Activated effector memory CD4-positive, alpha-beta T cell treated with Interleukin-2 at 50 U/mL for 16 hours (primary cell): ENCODE measurements at places on chromosomes 5 and 9.

DNA sequence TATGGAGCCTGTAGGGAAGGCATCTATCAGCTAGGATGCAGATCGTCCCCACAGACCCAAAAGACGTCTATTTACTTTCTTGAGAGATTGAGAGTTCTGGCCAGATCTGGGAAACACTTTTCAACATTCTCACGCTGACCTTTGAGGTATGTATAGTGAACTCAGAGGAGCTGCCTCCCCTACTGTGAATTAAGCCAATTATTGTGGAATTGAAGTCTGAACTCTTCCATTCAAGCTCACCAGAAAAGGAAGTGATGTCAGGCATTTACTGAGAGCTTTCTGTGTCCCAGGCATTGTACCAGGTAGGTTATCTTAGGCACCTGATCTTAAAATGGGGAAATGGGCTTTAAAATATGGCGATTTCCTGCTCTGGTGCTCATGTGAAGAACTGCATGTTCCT is 136.5 kb downstream of the SV2C start:
- DNase-seq: no peak

DNA sequence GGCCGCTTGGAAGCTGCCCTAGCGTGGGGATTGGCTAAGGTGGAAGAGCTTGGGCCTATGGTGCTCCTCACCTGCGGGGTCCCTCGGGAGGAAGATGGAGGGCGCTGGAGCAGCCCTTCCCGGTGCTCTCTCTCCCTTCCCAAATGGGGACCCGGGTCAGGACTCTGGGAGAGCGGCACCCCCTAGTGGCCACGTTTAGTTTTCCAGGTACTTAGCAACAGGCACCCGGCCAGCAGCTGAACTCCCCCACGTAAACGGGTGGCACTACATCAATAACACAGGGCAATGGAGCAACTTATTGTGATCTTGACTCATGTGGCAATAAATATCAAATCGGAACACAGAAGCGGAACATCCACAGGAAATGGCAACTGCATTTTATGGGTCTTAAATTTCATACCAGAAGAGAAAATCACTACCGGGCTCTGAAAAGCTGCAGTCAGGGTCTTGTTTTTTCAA is 316.6 kb downstream of the AGTPBP1 start:
- no peak for DNase-seq

- no peak for DNase-seq
Measured at GRCh38 chr9:109574061-109574882, 76.2 kb upstream of the PTPN3 start.

DNA sequence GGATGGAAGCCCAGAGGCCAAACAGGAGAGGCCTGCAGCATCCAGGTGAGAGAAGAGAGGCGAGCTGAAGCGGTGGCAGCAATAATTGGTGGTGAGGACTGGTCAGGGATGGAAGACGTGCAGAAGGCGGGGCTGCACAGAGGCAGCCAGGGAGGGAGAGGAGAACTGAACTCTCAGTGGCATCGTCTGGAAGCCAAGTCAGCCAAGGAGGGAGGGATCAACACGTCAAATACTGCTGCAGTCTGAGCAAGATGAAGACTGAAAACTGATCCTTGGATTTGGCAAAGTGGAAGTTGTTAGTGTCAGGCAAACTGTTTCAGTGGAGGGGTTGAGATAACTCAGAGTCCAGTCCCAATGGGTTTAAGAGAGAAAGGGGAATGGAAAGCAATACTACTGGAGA is 145.4 kb downstream of the CDK5RAP2 start:
- no peak for DNase-seq

- DNase-seq: no peak
Measured at GRCh38 chr5:173707392-173707791, 90.9 kb upstream of the BOD1 start.
